ENCODE measurements at places on chromosomes 5 and 9. TPM values are rescaled to one million over a fixed set of nuclear protein-coding genes. Genes with fewer than 3 reads are reported as not detected.

The GAS1 gene
- 0.07 TPM for total RNA-seq

- no peak overlapping the region for H3K4me3 ChIP-seq
- H3K27ac ChIP-seq = no peak overlapping the region
- no peaks in the 10 kb centered on the region for H3K27me3 ChIP-seq
- H3K4me1 ChIP-seq = peaks cover 3% of the 10 kb centered on the region
- no peak for DNase-seq
These were observed 79.4 kb upstream of the ASS1 start for GRCh38 chr9:130365323-130365721.

DNA sequence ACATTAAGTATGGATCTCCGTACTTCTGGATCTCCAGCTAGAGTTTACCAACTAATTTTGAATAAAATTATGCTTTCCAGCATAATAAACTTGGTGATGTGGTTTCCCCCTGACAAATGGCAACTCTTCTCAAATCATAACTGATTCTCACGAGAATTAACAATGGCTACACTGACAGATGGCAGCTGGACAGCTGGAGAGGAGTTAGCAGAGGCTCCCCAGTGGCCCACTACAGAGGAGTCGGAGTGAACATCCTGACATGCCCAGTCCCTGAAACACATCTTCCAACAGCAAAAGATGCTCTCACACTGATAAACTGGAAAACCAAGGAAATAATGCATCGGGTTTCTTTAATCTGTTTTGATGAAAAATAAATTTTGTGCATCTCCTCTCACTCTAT lies 239.6 kb downstream of the MAN2A1 start:
- H3K27me3 ChIP-seq = no peaks in the 10 kb centered on the region
- H3K4me1 ChIP-seq = no peaks in the 10 kb centered on the region
- DNase-seq = no peak

DNA sequence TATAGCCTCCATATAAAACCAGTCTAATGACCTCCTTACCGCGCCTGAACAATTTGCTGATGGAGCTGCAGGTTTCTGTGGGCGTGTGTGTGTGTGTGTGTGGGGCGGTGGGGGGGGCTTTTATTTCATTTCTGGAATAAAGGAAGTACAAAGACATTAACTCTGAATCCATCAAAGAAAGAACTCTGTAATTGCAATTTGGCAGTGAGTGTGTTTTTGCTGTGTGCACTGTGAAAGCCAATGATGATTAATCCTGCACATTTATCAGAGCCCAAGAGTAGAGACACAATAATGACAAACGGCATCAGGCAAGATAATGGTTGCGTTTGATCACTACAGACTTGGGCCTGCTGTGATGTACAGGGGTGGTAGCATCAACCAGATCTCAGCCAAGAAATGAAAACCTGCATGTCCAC lies 29.3 kb upstream of the NDFIP1 start:
- H3K27me3 ChIP-seq = no peaks in the 10 kb centered on the region
- no peaks in the 10 kb centered on the region for H3K36me3 ChIP-seq

GRCh38 chr5:111854186-111854585 lies 97.2 kb upstream of the NREP start:
- no peaks in the 10 kb centered on the region for H3K4me1 ChIP-seq
- no peaks in the 10 kb centered on the region for H3K27me3 ChIP-seq
- no peak for DNase-seq
- no peak overlapping the region for H3K27ac ChIP-seq

GRCh38 chr9:94745806-94746540 lies 19.5 kb downstream of the AOPEP start:
- no peaks in the 10 kb centered on the region for H3K4me1 ChIP-seq
- H3K27me3 ChIP-seq = no peaks in the 10 kb centered on the region
- H3K27ac ChIP-seq = no peak overlapping the region
- no peaks in the 10 kb centered on the region for H3K36me3 ChIP-seq

DNA sequence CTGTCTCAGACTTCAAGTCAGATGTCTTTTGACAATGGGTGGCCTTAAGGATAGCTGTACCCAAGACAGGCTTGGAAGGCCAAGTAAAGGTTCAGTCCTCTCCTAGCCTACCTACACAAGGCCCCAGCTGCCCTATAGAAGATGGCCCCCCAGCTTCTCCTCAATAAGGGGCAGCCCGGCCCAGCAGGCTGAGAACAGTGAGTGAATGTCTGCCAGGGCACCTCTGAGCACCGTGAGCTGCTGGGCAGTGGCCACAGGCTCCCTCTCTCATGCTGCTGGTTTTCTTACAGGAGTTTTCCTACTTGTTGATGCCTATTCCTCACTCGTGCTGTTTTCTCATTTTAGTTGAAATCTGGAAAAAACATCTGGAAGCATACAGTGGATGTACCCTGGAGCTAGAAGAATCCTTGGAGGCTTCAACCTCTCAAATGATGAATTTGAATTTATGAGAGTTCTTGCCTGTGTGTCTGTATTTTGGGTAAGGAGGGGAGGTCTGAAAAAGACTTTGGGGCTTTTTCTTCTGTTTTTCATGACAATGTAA lies 40.1 kb downstream of the SECISBP2 start:
- DNase-seq = no peak
- no peak overlapping the region for H3K4me3 ChIP-seq
- no peaks in the 10 kb centered on the region for H3K27me3 ChIP-seq
- no peaks in the 10 kb centered on the region for H3K4me1 ChIP-seq
- H3K27ac ChIP-seq = no peak overlapping the region

GRCh38 chr9:79287708-79288290 lies 284.0 kb upstream of the TLE4 start:
- no peaks in the 10 kb centered on the region for H3K27me3 ChIP-seq
- no peak overlapping the region for H3K4me3 ChIP-seq
- no peak for DNase-seq
- no peaks in the 10 kb centered on the region for H3K36me3 ChIP-seq

DNA sequence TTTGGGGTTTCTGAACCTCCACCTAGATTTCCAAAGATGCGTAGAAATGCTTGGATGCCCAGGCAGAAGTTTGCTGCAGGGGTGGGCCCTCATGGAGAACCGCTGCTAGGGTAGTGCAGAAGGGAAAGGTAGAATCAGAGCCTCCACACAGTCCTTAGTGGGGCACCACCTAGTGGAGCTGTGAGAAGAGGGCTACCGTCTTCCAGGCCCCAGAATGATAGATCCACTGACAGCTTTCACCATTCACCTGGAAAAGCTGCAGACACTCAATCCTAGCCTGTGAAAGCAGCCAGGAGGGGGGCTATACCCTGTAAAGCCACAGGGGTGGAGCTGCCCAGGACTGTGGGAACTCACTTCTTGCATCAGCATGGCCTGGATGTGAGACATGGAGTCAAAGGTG lies 13.3 kb upstream of the HSDL2 start:
- peak; percentile 18 for DNase-seq
- H3K27ac ChIP-seq = no peak overlapping the region
- H3K4me1 ChIP-seq = no peaks in the 10 kb centered on the region
